ENCODE measurements at places on chromosomes 6 and 20. TPM values are rescaled to one million over a fixed set of nuclear protein-coding genes. Genes with fewer than 3 reads are reported as not detected.

GTSF1L gene
- total RNA-seq = not detected

FRK gene
- 18.3 TPM for total RNA-seq

DNA sequence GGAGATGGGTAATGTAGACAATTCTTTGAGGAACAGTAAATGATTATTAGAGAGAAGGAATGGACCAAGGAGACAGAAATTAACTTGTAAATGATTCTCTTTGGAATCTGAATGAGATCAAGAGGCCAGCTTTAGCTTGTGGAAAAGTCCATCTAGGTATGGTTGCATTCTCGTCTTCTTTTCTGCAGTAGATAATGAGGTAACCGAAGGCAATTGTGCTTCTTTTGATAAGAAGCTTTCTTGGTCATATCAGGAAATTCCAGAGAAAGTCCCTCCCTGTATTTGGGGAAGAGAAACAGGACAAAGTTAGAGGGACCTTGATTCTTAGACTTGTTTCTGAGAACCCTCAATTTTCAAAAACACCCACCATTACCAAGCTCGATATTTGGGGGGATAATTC is 109.1 kb upstream of the PRSS16 start:
- DNase-seq = no peak

DNA sequence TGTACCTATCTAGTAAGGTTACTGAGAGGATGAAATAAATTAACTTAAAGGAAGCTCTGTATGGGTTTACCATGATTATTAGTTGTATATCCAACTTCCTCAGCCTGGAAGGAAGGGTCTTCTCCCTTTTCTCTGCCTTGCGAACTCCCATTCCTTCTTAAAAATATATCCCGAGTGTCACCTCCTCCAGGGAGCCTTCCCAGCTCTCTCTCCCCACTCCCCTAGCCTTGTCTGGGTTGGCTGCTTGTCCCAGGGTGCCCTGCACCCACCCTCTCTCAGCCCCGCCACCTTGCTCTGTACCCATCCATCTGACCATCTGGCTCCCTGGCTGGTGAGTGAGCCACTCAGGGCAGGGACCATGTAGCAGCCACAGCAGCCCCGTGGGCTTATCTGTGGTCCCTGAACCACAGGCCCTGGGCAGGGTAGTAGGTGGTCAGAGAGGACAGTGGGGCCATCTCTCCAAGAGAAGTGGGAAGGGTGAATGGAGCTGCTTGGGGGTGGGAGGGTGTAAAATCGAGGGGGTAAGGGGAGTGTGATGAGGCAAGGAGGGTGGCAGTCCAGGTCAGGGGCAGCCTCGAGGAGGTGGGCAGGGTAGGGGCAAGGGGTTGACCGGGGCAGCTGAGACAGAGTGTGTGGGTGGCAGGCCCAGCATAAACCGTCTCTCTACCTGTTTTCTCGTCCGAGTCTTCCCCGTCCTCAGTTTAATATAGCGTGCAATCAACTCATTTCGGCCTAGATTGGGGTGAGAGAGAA is 12.8 kb downstream of the TEAD3 start:
- DNase-seq = no peak

DNA sequence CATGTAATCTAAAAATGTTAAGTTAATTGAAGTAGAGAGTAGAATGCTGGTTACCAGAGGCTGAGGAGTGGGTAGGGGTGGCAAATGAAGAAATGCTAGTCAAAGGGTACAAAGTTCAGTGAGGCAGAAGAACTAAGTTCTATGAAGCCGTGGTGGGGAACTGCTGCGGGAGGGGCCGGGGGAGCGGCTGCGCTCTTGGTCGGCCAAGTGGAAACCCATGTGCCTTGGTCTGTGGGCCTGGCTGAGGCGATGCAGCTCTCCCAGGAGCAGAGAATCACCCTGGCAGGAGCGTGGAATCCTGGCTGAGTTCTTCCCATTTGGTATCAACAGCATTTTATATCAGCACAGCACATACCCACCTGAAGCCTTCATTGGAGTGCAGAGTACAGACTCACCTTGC is 22.3 kb downstream of the TTLL2 start:
- no peak for DNase-seq

GRCh38 chr6:13993416-13993815 is 68.7 kb downstream of the RNF182 start:
- DNase-seq = no peak

- DNase-seq = no peak
Measured at GRCh38 chr6:139605350-139605749, 230.9 kb upstream of the CITED2 start.

- DNase-seq = peak; percentile 18
Measured at GRCh38 chr20:48983423-48984400, 62.2 kb downstream of the ARFGEF2 start.

DNA sequence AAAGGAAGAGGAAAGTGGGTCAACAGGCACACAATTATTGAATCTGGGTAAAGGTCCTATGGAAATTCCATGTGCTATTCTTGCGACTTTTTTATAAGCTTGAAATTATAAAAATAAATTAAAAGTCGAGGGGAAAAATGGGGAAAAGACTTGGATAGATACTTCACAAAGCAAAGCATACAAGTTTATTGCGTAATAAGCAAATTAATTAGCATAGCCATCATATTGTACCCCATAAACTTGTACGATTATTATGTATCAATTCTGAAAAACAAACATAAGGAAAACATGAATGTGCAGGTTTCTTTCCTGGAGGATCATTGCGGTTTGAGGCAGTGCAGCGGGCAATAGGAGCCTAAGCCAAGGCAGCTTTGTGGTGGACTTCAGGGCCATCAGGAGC is 351.6 kb upstream of the NOX3 start:
- DNase-seq = no peak

CENPW gene
- total RNA-seq = 0.63 TPM

DNA sequence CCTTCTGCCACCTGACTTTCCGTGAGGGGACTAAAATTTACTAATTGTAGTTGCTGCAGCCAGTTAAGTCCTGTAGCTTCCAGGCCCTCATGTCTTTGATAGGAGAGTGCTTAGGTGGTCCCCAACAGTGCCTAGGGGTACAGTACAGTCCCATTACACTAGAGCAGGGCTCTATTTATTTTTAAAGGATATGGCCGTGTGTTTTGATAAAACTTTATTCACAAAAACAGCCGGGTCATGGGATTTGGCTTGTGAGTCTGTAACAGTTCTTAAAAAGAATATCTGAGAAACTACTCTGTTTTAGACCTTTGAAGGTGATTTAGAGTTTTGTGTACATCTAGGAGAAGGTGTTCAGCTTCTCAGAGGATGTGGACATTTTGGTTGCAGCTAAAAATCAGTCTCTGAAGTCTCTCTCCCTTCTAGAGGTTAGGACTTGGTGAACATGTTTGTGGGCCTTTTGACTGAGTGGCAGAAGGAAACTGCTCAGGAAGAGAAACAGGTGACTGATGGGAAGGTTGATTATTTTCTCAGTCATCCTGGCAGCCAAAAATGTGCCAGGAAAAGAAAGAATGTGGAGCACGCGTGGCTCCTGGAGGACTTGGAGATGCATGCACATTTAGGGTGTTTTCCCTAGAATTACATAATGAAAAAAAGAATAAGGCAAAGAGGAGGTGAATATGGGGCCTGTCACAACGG is 57.4 kb downstream of the VAPB start:
- no peak for DNase-seq

DNA sequence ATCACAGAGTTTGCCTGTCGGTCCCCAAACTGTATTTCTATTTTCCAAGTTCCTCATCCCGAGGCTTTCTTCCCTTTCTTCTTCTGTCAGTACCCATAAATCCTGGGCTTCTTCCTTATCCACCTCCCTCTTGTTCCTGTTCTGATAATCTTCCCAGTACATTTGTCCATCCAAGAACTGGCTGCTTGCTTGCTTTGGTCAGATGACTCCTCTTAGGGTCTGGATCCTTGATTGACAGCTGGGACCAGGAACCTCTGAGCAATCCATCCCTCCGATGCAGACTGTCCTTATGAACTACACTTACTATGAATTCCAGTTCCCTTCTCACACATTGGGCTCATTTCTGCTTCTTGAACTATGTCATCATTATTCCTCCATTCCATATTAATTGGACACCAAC is 275.3 kb upstream of the CITED2 start:
- DNase-seq = no peak

TXLNB gene
- 1.3 TPM for total RNA-seq

RGS17 gene
- total RNA-seq = 1.7 TPM

DNA sequence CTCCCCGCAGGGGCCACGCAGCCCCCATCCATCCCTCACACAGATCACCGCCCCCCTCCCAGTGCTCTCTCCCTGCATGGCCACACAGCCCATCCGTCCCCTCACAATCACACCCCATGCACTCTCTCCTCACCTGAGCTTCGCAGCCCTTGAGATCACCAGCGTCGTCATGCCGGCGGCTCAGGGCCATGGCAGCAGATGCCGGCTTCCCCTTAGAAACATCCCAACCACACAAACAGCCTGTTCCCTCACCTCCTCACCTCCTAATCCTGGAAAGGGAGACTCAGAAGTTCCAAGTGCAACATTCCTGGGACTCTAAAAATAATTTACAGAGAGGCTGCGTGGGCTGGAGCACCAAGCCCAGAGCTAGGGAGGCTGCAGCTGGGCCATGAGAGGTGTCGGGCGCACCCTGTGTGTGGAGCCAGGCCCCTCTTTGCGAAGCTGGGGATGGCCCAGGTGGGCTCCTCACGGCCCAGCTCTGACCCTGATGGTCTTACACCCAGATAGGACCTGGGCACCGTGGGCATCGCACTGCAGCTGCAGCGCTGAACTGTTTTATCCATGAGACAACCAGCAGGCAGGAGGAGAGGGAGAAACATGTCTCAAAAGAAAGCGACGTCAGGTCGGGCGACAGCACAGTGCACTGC is 125.3 kb downstream of the DLL1 start:
- no peak for DNase-seq

TNXB gene
- 117 TPM for total RNA-seq

HLA-DMB gene
- 76.7 TPM for total RNA-seq

GRCh38 chr6:133855991-133856370 is 32.9 kb upstream of the TCF21 start:
- DNase-seq = no peak

- DNase-seq = peak; percentile 15
Measured at GRCh38 chr6:110389689-110390382, 25.5 kb downstream of the DDO start.

GRCh38 chr6:1838604-1839213 is 229.0 kb downstream of the FOXC1 start:
- no peak for DNase-seq

MATN4 gene
- 0.49 TPM for total RNA-seq

SNRNP48 gene
- total RNA-seq = 8.4 TPM

GRCh38 chr6:160462551-160463109 is 114.5 kb downstream of the SLC22A3 start:
- DNase-seq = no peak

DNA sequence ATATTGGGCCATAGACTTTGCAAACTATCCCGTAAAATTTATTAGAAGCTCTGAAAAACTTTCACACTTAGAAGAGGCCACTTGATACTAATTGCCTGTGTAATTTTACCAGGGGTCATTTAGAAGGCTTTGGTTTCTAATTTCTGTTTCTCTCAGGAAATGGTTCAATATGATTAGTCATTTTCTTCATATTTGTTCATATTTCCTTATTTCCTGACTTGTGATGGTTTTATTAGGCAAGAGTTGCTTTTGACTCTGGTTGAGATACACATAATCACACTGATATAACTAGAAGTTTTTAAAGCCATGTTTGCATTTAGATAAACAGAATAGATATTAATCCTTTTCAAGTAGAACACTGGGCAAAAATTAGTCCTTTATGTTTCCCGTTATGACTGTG is 11.8 kb upstream of the HBS1L start:
- DNase-seq = no peak

GRCh38 chr6:11364971-11365397 is 132.5 kb upstream of the NEDD9 start:
- no peak for DNase-seq

DNA sequence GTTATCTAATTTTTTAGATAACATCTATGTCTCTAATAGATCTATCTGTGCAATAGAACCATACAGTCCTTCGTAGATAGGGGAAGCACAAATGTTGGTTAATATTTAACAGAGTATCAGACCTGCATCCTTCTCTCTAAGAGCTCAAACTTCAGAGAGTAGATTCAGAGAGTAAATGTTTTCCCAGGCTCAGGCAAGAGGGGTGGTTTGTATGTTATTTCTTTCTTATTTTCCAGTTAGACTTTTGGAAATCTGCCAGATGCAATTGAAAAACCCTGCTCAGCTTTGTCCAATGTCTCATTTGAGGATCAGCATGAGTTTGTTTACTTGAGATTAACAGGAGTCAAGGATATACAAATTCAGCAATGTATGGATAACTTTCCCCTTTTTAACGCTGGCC is 361.9 kb downstream of the BCKDHB start:
- DNase-seq = peak; percentile 69

GRCh38 chr6:41428996-41429421 is 93.6 kb downstream of the NCR2 start:
- DNase-seq = no peak

- DNase-seq = no peak
Measured at GRCh38 chr20:34642009-34642408, 34.9 kb downstream of the PIGU start.

DNA sequence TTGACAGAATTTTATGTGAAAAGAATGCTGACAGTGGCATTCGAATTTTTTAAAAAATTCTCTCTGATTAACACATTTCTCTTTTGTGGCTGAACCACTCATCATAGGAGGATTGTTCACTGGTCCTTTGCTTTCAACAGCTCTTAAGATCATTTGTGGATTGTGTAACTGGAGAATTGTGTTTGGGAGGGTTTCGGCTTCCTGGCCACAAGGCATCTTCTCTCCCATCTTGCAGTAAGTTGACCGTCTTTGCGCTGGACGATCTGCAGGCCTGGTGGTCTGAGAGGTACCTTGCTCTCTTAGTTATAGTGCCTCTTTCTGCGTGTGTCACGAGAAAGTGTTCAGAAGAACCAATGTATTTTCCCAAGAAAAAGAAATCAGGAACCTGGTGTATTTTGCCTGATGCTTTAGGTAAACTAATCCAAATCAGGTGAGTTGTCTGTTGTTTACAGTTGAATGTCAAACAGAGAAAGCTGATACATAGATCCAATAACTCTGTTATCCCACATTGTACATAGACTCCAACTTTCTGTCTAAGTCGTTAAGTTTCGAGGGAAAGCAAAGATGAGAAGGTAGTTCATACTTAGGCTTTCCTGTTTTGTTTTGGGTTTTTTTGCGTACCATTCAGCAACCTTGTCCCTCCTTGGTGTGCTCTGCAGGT is 14.8 kb upstream of the EXOC2 start:
- no peak for DNase-seq

TP53INP2 gene
- total RNA-seq = 19.5 TPM

- DNase-seq = no peak
Measured at GRCh38 chr6:130326496-130326895, 39.3 kb upstream of the TMEM200A start.

GRCh38 chr6:1043458-1043836 is 268.5 kb upstream of the FOXQ1 start:
- no peak for DNase-seq

MYH7B gene
- 0.55 TPM for total RNA-seq

- no peak for DNase-seq
Measured at GRCh38 chr6:46207174-46207573, 36.4 kb upstream of the ENPP5 start.

ZC3H12D gene
- total RNA-seq = 4.7 TPM

RAD21L1 gene
- total RNA-seq = not detected

GRCh38 chr6:89144354-89144906 is 1.4 kb upstream of the PM20D2 start:
- DNase-seq = no peak

- no peak for DNase-seq
Measured at GRCh38 chr6:128057541-128057940, 156.7 kb upstream of the THEMIS start.

KCNK5 gene
- total RNA-seq = 22.0 TPM

RBCK1 gene
- total RNA-seq = 102 TPM
